Heart right ventricle (tissue), 16 donors: ENCODE measurements at places on chromosomes 1 and 21. TPM values are rescaled to one million over a fixed set of nuclear protein-coding genes. Genes with fewer than 3 reads are reported as not detected.

Gene TRIM17
- not detected for total RNA-seq

Gene AGO4
- total RNA-seq = 16.5 TPM

Gene FAM72B
- not detected for total RNA-seq

Gene NEXN
- 479 TPM for total RNA-seq

Gene DNALI1
- total RNA-seq = 7.7 TPM

Gene MIXL1
- total RNA-seq = not detected

Gene VAMP3
- total RNA-seq = 83.9 TPM

Gene IARS2
- 74.9 TPM for total RNA-seq

Gene MFSD2A
- total RNA-seq = 1.2 TPM

Gene TAGLN2
- total RNA-seq = 65.9 TPM

Gene ANKRD35
- 0.56 TPM for total RNA-seq

Gene BNIPL
- total RNA-seq = 0.35 TPM

DNA sequence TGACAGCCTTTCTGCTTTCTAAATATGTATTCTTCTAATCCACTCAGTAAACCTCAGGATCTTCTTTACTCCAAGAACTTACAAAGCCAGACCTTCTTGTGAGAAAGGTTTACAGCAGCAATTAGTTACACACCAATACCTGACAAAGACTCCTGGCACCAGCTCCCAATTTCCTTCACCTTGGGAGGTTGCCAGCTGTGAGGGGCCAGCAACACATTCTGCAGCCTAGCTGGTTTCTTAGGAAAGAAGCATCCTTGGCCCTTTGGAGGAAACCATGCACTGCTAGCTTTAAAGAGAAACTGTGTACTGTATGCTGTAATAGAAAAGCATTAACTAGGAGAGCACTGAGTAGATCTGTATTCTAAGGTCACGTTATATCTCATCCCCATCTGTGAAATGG is 10.8 kb downstream of the FYB2 start:
- H3K36me3 ChIP-seq = no peaks in the 10 kb centered on the region
- peak overlapping the region; percentile 54 for H3K27ac ChIP-seq
- no peak overlapping the region for H3K4me3 ChIP-seq
- peaks cover 6% of the 10 kb centered on the region for H3K27me3 ChIP-seq
- DNase-seq = no peak
- peaks cover 23% of the 10 kb centered on the region for H3K4me1 ChIP-seq

- DNase-seq = no peak
These were observed 307.4 kb downstream of the DISC1 start for GRCh38 chr1:231933711-231934626.

GRCh38 chr1:248811514-248812490 is 13.9 kb downstream of the SH3BP5L start:
- peaks cover 57% of the 10 kb centered on the region for H3K36me3 ChIP-seq
- peaks cover 21% of the 10 kb centered on the region for H3K4me1 ChIP-seq
- H3K27ac ChIP-seq = no peak overlapping the region
- no peak for DNase-seq

- H3K27me3 ChIP-seq = no peaks in the 10 kb centered on the region
- no peaks in the 10 kb centered on the region for H3K4me1 ChIP-seq
- peaks cover 9% of the 10 kb centered on the region for H3K36me3 ChIP-seq
- DNase-seq = no peak
- no peak overlapping the region for H3K27ac ChIP-seq
- H3K4me3 ChIP-seq = no peak overlapping the region
These were observed 13.1 kb downstream of the CCDC17 start for GRCh38 chr1:45610589-45611226.

GRCh38 chr1:24910210-24910609 is 19.9 kb downstream of the RUNX3 start:
- H3K4me1 ChIP-seq = no peaks in the 10 kb centered on the region
- no peaks in the 10 kb centered on the region for H3K27me3 ChIP-seq
- no peak for DNase-seq
- H3K36me3 ChIP-seq = no peaks in the 10 kb centered on the region
- no peak overlapping the region for H3K4me3 ChIP-seq
- H3K27ac ChIP-seq = no peak overlapping the region

DNA sequence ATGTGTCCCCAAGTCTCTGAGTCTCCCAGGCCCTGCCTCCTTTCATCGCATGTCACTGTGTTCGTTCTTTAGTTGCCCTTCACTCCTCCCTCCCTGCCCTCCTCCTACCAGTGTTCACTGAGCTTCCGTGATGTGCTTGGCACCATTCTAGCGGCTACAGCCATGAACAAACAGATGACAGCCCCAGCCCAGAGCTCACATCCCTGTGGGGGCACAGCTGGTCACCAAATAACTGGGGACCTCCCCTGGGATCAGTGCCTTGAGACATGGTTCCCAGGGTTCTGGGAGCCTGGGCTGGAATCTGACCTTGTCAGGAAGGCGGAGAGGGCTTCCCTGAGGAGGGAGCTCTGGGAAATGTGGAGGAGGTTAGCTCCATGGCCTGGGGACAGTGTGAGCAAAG is 320.7 kb downstream of the PTPRU start:
- H3K27ac ChIP-seq = no peak overlapping the region
- H3K4me1 ChIP-seq = no peaks in the 10 kb centered on the region
- no peak overlapping the region for H3K4me3 ChIP-seq
- DNase-seq = no peak

GRCh38 chr21:45923146-45923545 is 58.4 kb upstream of the COL6A1 start:
- H3K4me1 ChIP-seq = no peaks in the 10 kb centered on the region
- no peaks in the 10 kb centered on the region for H3K27me3 ChIP-seq
- H3K36me3 ChIP-seq = no peaks in the 10 kb centered on the region
- peak; percentile 74 for DNase-seq
- H3K4me3 ChIP-seq = no peak overlapping the region

DNA sequence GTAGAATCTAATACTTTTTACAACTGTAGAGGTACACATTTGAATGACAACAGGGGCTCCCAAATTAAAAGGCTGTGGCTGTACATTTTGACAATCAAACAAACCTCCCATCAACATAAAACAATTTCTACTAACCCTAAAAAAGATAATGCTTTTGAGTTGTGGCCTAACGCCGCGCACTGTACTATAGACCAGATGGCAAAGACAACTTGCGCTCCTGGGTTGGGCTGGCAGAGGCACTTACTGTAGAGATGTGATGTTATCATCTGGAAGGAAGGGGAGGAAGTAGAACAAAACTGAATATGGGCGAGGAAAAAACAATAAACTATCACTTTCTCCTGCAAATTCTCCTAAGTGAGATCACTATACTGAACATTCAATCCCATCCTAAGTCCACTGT is 26.1 kb downstream of the SPRTN start:
- DNase-seq = no peak
- H3K27ac ChIP-seq = no peak overlapping the region
- H3K36me3 ChIP-seq = no peaks in the 10 kb centered on the region
- no peak overlapping the region for H3K4me3 ChIP-seq
- H3K4me1 ChIP-seq = peaks cover 6% of the 10 kb centered on the region

DNA sequence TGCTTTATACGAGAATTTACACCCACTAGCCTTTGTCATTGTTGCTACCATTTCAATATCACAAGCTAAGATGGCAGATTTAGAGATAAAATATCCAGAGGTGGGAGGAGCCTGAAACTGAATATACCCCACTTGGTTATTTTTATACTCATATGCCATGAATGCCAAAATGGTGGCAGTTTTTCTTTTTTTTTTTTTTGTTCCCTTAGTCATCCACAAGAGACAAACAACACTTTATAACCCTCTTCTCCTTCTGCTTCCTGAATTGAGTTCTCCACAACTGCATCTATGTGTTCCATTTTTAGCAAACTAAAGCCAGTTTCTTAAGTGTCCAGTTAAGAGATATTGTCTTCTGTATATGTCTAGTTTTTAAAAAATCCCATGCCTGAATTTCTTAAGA is 558.4 kb downstream of the LMO4 start:
- H3K4me3 ChIP-seq = no peak overlapping the region
- H3K27me3 ChIP-seq = no peaks in the 10 kb centered on the region
- H3K27ac ChIP-seq = no peak overlapping the region
- no peaks in the 10 kb centered on the region for H3K4me1 ChIP-seq
- no peaks in the 10 kb centered on the region for H3K36me3 ChIP-seq

DNA sequence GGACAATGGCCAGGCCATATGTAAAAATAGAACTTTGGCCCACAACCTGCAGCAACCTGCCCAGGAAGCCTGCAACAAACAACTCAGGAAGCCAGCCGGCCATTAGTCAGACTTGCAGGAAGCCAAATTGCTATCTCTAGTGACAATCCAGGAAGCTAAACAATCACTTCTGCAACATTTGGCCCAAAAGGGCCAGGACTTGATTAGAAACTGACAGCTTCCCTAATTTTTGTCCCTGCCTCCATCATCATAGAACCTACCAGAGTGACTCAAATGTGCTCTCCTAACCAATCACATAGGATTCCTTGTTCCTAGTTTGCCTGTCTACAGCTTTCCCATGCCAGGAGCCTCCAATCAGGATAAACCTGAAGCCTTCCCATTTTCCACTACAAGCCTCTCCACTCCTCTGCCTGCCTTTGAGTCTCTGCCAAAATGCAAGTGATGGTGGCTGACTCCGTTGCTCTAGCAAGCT is 639.3 kb downstream of the PTPRU start:
- DNase-seq = peak; percentile 19
- H3K36me3 ChIP-seq = no peaks in the 10 kb centered on the region
- peaks cover 5% of the 10 kb centered on the region for H3K4me1 ChIP-seq
- H3K27ac ChIP-seq = no peak overlapping the region
- H3K27me3 ChIP-seq = no peaks in the 10 kb centered on the region

DNA sequence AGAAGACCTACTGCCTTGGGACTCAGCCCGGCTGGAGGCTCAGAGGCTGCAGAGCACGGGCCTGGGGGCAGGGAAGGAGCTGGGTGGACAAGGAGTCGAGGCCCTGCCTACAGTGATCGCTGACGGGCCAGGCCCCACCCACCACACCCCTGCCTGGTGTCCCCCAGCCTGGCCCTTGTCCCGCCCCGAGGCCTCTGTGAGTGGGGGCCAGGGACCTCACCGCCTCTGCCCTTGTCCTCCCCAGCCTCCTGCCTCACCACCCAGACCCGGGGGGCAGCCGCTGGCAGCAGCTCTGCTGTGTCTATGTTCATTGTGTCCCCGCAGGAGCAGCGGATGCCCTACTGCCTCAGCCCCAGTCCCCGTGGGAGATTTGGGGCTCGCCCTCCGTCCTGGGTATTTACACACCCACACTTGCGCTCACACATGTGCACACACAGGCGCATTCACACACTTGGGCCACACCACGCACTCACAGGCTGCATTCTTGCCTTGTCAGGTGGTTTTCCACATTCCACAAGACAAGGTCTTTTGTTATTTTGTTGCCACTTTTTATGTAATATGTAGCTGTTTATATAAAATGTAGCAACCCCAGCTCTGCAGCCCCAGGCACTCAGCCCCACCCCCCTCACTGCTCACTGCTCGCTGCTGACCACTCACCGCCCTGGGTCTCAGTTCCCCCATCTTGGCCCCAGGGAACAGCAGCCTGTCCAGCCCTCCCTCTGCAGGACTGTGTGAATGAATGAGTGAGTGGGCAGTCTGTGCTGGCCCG is 7.3 kb downstream of the PFKL start:
- H3K36me3 ChIP-seq = peaks cover 7% of the 10 kb centered on the region
- H3K4me1 ChIP-seq = peaks cover 27% of the 10 kb centered on the region
- no peak overlapping the region for H3K4me3 ChIP-seq
- no peaks in the 10 kb centered on the region for H3K27me3 ChIP-seq

- peak overlapping the region; percentile 64 for H3K27ac ChIP-seq
- no peak for DNase-seq
- no peak overlapping the region for H3K4me3 ChIP-seq
- no peaks in the 10 kb centered on the region for H3K36me3 ChIP-seq
These were observed 74.0 kb upstream of the RALGPS2 start for GRCh38 chr1:178650934-178651511.

DNA sequence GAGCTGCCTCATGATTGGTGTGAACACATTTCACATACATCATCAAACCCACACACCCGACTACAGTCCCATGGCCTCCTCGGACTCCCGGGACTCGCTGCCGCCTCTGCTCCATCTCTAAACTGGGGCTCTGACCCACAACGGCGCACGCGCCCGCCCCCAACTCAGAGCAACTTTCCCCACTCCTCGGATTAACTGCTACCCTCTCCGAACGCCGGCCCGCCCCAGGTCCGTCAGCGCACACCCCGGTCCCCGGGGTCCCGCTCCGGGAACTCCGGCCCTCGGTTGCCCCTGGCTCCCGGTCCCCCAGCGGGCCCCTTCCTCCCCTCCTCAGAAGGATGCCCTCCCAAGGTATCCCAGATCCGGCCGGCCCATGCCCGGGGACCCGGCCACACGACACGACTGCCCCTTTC is 740 bp downstream of the DSTYK start:
- H3K4me3 ChIP-seq = peak overlapping the region; percentile 99
- H3K27ac ChIP-seq = peak overlapping the region; percentile 95
- peak; percentile 38 for DNase-seq
- H3K4me1 ChIP-seq = peaks cover 16% of the 10 kb centered on the region

- no peaks in the 10 kb centered on the region for H3K36me3 ChIP-seq
- no peak overlapping the region for H3K4me3 ChIP-seq
- DNase-seq = no peak
- H3K27me3 ChIP-seq = no peaks in the 10 kb centered on the region
- H3K4me1 ChIP-seq = peaks cover 52% of the 10 kb centered on the region
These were observed 60.2 kb downstream of the ADAMTS1 start for GRCh38 chr21:26784974-26785373.

DNA sequence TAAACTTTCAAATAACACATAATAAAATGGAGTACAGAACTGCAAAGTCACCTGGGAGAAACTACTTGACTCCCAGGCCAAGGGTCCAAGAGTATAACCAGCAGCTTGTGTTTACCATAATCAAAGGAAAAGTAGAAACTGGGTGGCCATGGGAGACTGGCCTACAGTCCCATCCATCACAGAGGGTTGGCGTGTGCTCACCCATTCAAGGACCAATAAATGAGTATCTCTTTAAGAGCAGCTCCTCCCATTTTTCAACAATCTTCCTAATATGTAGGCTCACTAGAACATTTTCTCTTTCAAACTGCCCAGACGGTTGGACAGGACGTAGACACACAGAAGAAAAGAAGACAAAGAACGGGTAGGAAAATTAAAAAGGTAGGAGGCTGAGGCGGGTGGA is at the start of gene FMO3:
TSS of gene FMO3 (plus strand) at position 302 of the 400 bp plus-strand sequence. CDS start 1,754 bp downstream, outside the sequence.
- no peak within 1 kb of the TSS for H3K27ac ChIP-seq
- DNase-seq = no peak
- no peaks in the 10 kb centered on the region for H3K27me3 ChIP-seq
- no peak within 1 kb of the TSS for H3K4me3 ChIP-seq
- no peaks in the 10 kb centered on the region for H3K36me3 ChIP-seq

GRCh38 chr1:89706700-89707012 is 73.7 kb downstream of the LRRC8C start:
- no peak overlapping the region for H3K4me3 ChIP-seq
- no peaks in the 10 kb centered on the region for H3K27me3 ChIP-seq
- peaks cover 9% of the 10 kb centered on the region for H3K4me1 ChIP-seq
- H3K27ac ChIP-seq = no peak overlapping the region
- no peaks in the 10 kb centered on the region for H3K36me3 ChIP-seq
